ENCODE measurements at places on chromosomes 7 and 10.

- no peak for DNase-seq
Measured at GRCh38 chr7:24955313-24955712, 24.7 kb downstream of the OSBPL3 start.

DNA sequence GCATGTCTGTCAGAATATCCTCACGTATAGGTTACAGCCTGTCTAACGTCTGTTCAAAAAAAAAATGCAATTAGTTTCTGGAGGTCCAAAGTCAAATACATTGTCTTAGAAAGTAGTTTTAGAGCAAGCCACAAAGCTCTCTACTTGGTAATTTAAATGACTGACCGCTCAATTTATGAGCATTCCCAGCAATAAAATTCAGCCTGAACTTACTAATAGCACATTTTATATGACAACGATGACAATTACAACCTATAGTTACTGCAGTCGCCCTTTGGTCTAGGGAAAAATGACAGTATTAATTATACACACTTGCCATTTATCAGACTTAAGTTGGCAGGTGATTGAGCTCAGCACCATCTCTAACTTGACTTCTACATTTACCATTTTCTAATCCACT lies 425.8 kb upstream of the STEAP1 start:
- no peak for DNase-seq

DNA sequence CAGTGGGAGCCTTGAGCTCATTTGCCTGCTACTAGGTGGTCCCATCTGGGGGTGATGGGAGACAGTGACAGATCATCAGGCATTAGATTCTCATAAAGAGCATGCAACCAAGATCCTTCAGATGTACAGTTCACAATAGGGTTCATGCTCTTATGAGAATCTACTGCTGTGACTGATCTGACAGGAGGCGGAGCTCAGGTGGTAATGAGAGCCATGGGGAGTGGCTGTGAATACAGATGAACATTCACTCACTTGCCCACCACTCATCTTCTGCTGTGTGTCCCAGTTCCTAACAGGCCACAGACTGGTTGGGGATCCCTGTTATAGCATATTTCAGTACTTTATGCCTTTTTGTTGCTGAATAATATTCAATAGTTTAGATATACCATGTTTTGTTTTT lies 6.6 kb upstream of the UBE2D1 start:
- no peak for DNase-seq

- DNase-seq: peak; percentile 14
Measured at GRCh38 chr7:106731646-106732444, 70.9 kb upstream of the CCDC71L start.

- no peak for DNase-seq
Measured at GRCh38 chr7:107122486-107122911, 46.3 kb upstream of the HBP1 start.

DNA sequence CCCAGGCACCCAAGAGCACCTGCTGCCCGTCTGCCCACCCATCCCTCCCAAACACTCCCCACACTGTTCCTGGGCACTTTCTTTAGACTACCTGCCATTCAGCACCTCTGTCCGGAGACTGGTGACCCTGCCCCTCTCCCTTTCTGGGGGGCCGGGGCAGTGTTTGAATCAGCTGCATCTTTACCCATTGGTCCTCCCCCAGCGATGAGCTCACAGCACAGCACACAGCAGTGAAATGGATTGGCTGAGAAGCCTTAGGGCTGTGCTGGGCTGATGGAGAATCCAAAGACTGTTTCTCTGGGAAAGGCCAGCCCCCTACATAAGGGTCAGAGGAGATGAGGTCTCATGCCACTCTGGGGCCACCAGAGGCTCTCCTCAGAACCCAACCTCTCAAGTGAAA lies 40.2 kb downstream of the VWA2 start:
- no peak for DNase-seq

- DNase-seq: no peak
Measured at GRCh38 chr10:78899996-78900714, 168.6 kb upstream of the ZMIZ1 start.

GRCh38 chr10:84946904-84947303 lies 618.5 kb downstream of the CCSER2 start:
- peak; percentile 76 for DNase-seq

DNA sequence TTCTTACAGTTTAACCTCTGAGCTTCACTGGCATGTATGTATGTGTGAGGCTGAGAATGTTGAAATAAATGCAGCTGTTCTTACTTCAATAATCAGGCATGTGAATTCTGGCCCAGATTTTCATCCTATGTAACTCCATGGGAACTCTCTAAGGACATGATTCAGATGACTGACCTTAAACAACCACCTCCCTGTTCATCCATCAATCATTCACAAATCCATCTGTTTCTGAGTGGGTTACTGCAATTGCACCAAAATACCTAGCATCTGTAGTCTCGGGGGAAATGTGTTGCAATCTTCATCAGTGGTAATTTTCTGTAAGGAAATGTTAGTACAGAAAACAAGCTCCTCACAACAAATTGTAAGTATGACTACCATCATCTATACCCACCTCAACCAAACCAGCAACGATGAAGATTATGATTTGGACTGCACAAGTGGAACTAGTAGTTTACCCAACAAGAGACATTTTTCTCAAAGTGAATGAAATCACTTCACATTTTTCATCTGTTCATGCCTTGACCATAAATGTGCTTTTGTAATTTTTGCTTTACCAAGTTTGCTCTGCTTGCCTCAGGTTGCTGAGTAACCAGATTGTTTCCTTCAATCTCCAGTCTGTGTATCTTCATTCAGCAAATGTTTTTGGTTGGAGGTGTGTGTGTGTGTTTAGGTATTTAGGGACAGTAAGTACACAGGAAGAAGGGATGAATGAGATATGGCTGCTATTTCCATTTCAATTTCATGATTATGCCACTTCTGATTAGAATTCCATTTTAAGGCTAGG lies 65.7 kb upstream of the FZD8 start:
- no peak for DNase-seq

DNA sequence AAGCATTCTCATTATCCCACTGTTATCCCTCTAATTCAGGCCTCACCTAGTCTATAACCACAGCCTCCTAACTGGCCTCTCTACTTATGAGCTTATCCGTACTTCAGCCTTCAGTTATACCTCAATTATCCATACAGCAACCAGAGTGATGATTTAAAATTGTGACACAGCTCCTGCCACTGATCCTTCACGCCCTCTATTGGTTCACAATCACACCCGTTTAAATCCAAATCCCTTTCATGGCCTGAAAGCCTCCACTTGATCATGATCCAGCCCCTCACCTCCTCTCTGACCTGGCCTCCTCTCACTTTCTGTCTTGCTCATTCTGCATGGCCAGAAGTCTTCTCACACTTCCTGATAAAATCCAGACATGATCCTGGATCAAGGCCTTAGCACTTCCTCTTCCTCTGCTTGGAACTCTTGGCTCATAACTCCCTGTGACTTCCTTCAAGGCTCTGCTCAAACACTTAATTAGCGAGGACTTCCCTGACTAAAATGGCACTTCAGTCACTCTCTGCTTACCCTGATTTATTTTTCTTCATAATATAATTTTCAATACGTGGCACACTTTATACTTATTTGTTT lies 19.0 kb upstream of the TMEM26 start:
- DNase-seq: no peak

DNA sequence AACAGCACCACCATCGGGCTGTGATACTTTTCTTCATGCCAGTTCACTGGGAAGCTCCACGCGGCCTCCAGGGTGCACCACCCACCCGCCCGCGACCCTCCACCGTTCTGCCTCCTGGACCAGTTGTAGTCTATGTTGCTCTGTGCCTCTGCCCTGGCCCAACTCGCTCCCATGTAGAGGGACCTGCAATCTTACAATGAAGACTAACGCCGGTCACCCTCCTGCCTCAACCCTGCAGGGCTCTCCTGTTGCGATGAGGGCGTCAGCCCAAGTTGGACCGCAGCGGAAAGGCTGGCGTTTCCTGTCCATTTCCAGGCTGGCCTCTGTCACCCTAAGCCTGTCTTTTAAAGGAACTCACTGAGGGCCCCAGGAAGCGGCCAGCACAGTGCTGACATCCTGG lies 34.9 kb downstream of the IL15RA start:
- DNase-seq: no peak

- DNase-seq: no peak
Measured at GRCh38 chr7:142642316-142642715, 107.0 kb upstream of the PRSS1 start.

DNA sequence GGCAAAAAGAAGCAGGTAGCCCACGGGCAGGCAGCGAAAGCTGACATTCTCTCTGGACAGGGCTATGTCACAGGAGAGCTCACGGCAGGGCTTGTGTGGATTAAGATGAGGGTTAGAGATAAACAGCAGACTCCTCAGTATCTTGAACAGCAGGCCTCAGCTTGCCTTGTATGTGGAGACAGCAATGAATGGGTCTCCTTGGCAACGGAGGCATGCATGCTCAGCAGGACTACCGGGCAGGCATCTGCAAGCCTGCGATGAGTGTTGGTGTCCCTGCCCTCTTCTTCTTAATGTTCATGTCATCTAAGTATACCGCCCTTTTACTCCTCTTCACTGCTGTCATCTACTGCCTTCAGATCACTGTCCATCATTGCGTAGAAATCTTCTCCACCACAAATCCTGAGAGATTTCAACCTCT lies 81.9 kb upstream of the C1GALT1 start:
- peak; percentile 84 for DNase-seq

DNA sequence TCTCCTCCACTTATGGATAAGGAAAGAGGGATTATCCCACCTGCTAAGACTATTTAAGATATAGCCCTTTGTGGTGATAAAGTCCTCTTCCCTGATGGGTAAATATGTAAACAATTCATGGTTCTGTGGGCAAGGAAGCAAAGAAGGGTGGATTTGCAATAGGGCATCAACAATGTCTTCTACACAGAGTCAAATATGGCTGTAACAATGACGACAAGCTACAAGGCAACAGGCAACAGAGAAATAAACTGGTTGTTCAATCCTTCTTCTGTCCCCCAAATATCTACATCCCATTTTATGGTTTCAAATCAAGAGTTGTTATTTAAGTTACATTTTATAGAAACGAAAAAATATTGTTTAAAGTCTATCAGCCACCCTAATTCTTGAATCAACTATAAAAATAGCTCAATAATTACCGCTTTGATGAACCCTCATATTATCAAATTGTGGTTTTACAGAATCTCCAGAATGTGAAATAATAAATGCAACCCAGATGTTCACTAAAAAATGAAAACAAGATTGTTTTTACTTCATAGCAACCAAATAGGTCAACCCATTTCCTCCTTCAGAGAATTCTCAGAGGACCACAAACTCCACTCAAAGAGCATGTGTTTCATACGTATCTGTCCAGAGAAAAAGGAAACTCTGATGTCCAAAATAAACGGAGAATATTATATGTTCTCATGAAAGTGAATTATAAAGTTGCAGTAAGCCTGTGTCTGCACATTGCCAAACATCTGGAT lies 13.8 kb downstream of the CYTH3 start:
- no peak for DNase-seq

- no peak for DNase-seq
Measured at GRCh38 chr7:138238734-138239659, 162.7 kb downstream of the AKR1D1 start.

DNA sequence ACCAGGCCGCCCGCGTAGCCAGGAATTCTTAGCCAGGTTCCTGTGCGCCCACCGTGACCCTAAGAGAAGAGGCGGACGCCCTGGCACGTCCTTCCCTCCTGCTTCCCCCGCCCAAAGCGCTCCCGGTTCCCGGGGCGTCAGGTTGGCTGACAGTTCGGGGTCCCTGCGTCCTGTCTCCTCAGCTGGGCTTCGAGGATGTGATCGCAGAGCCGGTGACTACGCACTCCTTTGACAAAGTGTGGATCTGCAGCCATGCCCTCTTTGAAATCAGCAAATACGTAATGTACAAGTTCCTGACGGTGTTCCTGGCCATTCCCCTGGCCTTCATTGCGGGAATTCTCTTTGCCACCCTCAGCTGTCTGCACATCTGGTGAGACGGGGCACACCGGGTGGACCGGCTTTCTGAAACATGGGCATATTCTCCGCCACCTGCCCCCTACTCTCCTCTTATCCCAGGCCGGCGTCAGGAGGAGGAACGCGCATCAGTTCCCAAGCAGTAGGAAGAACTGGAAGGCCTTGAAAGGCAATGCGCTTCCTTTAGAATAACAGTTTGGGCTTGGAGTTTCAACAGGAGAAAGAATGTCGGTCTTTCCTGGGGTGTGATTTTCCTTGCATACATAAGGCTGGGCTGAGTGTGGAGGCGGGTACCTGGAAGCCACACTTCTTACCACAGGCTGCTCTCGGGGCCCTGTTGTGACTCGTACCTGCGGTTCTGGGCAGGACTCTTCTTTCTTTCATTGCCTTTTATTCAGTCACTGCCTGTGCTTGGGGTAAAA lies 728 bp downstream of the CAV2 start:
- no peak for DNase-seq
